ENCODE measurements at places on chromosomes 5 and 9. TPM values are rescaled to one million over a fixed set of nuclear protein-coding genes. Genes with fewer than 3 reads are reported as not detected.

GRCh38 chr5:163439092-163439425, 1.7 kb downstream of the CCNG1 start:
- DNase-seq, result no peak

SLC34A3 gene
- 0.49 TPM for total RNA-seq

DNA sequence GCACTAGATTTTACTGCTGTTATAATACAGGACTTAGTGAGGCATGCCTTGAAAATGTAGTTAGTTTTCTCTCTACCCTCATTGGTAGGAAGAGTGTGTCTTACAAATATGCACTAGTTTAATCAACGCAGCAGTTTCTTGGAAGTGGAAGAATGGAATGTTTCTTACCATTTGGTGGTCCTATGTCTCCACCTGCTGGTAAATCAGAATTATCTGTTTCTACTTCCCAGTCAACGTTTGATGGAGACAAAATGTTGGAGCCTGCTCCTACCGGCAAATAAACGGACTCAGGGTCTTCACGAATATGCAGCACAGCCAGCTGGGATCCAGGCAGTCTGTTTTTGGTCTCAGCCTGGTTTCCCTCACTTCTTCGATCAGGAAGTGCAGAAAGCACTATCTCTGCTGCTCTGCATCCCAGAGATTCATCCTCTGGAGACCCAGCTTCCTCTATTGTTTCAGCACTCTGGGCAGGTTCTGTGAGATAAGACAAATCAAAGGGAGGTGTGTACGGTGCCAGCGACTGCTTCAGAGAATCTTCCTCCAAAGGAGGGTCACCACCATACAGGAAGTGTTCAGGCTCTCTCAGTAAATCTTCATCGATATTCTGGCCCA, 59.5 kb upstream of the PCA3 start:
- peak; percentile 18 for DNase-seq

DNA sequence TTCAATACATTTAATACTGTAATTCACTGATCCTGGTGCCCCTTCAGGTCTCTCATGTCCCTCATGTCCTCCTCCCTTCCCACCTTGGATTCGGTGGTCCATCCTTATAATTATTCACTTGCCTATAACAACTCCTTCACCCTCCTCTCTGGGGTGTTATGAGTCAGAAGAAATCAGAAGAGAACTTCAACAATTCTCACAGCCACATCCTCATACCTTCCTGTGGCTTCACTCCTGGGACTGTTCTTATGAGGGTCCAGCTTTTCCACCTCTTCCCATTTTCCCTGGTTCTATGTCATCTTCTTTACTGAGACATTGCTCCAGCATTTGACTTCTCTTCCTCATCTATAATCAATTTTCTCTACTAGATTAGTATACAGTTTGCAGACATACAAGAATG, 406.1 kb downstream of the NR2F1-AS1 start:
- no peak for DNase-seq

All from mucosa of gallbladder (tissue), 1 donor.